Bronchial smooth muscle cell (primary cell): ENCODE measurements at places on chromosomes 16 and 17. TPM values are rescaled to one million over a fixed set of nuclear protein-coding genes. Genes with fewer than 3 reads are reported as not detected.

MPRIP gene
- total RNA-seq = 73.4 and 99.5 TPM in 2 replicates

RPUSD1 gene
- total RNA-seq = 15.3 and 15.8 TPM in 2 replicates

CCDC154 gene
- total RNA-seq = 0.32 and 0.43 TPM in 2 replicates

FOXF1 gene
- 7.1 TPM in 2 replicates for total RNA-seq

MAF gene
- total RNA-seq = 7.1 and 29.0 TPM in 2 replicates
